Hematopoietic multipotent progenitor cell (in vitro differentiated cells): ENCODE measurements at places on chromosomes 4 and X. TPM values are rescaled to one million over a fixed set of nuclear protein-coding genes. Genes with fewer than 3 reads are reported as not detected.
A peak's percentile ranks its signal among the peaks of the same experiment; 100 is the strongest.

DNA sequence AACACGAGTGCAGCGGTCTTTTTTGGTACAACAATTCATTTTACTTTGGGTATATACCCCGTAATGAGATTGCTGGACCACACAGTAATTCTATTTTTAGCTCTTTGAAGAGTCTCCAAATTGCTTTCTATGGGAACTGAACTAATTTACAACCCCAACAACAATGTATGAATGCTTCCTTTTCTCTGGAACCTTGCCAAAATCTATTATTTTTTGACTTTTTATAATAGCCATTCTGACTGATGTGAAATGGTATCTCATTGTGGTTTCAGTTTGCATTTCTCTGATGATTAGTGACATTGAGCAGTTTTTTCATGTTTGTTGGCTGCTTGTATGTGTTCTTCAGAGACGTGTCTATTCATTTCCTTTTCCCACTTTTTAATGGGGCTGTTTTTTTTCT lies 240.8 kb downstream of the STK32B start:
- DNase-seq: no peak

Gene C4orf50
- total RNA-seq: under 0.01 TPM

GRCh38 chr4:121255986-121256750 lies 92.0 kb upstream of the TNIP3 start:
- peak; percentile 61 for DNase-seq

Gene TMPRSS11F
- total RNA-seq: not detected

DNA sequence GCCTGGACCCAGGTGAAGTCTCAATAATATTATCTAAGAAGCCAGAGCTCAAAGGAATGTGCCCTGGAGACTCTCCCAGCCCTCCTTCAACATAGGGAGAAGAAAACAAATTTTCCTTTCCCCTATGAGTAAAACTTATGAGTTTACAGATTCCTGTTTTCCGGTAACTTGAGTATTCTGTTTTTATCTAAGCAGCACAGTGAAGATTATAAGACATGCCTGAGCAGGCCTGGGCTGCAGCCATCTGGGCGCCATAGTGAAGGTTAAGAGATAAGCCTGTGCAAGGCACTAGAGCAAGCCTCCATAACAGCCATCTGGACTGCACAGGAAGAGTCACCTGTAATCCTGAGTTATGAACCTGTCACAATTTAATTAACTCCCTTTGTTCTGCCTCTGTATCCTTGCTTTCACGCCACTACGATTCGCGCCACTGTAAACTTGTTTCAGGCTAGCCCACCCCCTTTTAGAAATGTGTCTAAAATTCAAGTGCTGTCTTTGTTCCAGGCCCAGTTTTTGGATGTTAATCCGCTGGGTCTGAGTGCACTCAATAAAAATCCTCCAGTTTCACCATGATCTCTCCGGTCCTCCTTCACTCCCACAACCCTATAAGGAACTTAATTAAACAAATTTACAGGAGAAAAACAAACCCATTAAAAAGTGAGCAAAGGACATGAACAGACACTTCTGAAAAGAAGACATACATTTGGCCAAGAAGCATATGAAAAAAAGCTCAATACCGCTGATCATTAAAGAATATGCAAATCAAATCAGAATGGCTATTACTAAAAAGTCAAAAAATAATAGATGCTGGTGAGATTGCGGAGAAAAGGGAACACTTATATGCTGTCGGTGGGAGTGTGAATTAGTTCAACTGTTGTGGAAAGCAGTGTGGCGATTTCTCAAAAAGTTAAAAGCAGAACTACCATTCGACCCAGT lies 189.5 kb downstream of the APBB2 start:
- no peak for DNase-seq

DNA sequence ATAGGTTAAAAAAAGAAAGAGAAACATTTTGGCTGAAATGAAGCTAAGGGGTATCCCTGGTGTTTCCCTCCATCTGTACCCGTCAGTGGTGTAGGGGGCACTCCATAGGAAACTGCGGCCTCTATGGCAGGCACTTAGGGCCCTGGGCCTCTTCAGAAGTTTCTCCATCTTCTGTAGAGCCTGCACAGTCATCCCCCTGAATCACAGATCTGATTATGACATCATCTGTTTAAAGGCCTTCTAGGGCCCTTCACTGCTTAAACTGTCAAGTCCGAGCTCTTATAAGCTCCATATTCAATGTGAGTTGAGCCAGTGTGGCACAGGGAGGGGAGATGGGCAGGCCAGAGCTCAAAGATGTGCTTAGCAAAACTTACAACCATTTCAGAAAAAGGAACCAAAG lies 241.3 kb downstream of the NR3C2 start:
- DNase-seq: no peak

GRCh38 chr4:8745826-8746225 lies 125.8 kb downstream of the HMX1 start:
- DNase-seq: no peak

Gene DSPP
- total RNA-seq: under 0.01 TPM

GRCh38 chr4:101345271-101345595 lies 2.1 kb downstream of the PPP3CA start:
- no peak for DNase-seq

Gene MAGEA9
- not detected for total RNA-seq

GRCh38 chr4:1664141-1664540 lies 20.0 kb downstream of the FAM53A start:
- no peak for DNase-seq

DNA sequence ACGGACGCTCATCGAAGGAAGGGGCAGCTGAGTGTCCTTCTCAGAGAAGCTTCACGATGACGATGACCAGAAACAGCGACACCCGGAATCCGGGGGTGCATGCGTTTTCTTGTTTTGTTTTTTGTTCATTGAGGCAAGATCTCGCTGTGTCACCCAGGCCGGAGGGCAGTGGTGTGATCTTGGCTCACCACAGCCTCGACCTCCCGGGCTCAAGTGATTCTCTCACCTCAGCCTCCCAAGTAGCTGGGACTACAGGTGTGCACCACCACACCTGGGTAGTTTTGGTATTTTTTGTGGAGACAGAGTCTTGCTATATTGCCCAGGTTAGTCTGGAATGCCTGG lies 19.8 kb downstream of the DGKQ start:
- DNase-seq: no peak

GRCh38 chr4:89221167-89221867 lies 86.3 kb downstream of the GPRIN3 start:
- DNase-seq: no peak

DNA sequence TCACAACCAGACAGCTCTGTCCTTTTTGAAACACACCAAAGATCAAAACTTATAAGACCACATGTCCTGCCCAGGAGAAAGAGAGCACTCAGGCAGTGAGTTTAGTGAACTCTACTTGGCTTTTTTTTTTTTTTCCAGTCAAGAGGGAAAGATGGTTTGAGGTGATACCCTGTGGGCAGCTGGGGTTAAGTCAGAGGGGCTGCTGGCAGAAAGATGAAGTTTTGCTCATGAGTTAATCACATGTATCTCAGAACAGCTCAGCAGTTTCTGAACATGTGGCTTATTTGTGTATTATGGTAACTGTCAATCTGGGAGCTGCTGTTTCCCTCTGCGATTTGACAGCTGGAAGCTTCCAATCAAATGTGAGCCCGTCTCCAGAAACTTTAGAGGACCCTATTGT lies 56.4 kb upstream of the MAP3K15 start:
- DNase-seq: peak; percentile 8

- no peak for DNase-seq
Observed at GRCh38 chrX:119617517-119618164, 11.4 kb upstream of the NKRF start.

- no peak for DNase-seq
Observed at GRCh38 chrX:98931216-98931615, 1478.9 kb downstream of the PCDH19 start.

Gene TEX13D
- not detected for total RNA-seq
